ENCODE measurements at places on chromosomes 12 and 14.

GRCh38 chr12:52581481-52581880 lies 7.8 kb upstream of the KRT74 start:
- no peak for DNase-seq

DNA sequence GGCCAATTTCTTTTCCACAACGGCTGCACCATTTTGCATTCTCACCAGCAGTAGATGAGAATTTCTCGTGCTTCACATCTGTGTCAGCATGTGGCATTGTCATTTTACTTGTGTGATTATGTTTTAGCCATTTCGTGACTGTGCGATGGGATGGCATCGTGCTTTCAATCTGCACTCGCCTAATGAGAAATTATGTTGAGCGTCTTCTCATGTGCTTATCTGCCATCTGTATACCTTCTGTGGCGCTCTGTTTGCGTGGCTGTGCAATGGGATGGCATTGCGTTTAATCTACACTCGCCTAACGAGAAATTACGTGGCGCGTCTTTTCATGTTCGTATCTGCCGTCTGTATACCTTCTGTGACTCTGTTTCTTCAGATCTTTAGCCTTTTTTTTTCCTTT lies 14.9 kb upstream of the GPR132 start:
- DNase-seq = no peak

GRCh38 chr14:103141117-103141796 lies 18.0 kb downstream of the TNFAIP2 start:
- DNase-seq = peak; percentile 33

DNA sequence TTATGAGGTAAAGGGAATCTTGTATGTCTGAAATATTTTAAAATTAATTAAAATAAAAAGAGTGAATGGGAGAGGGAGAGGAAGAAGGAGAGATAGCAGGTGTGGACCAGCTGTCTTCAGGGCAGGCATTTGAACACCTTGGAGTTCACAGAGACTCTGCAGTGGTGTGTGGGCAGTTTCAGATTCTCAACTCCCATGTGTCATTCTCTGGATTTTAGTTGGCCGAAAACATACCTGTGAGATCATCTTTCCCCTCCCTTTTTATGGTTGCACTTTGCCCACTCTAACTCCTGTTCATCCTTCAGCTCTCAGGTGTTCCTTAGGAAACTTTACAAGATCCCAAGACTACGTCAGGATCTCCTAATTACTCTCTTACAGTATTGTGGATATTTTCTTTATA lies 108.1 kb downstream of the ERC1 start:
- peak; percentile 18 for DNase-seq

DNA sequence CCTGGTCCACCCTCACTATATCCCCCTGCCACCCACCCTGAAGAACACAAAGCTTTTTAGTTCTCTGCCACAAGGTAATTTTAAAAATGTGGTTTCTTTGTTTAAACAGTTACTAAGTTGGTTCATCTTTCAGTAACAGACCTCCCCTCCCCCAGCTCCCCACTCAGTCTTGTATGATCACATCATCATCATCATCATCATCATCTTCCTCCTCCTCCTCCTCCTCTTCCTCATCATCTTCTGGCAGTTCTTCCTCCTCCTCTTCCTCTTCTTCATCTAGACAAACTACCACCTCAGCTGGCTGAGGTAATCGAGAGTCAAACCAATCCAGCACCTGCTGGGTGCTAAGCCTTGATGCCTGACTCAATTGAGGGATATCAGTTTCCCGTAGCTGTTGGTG lies 10.5 kb downstream of the HOMEZ start:
- DNase-seq = no peak

- no peak for DNase-seq
Measured at GRCh38 chr12:105477873-105478272, 147.4 kb downstream of the C12orf75 start.

GRCh38 chr12:110581931-110582275 lies 1.2 kb downstream of the PPTC7 start:
- DNase-seq = no peak

GRCh38 chr12:45427042-45427441 lies 211.1 kb downstream of the ANO6 start:
- DNase-seq = no peak

GRCh38 chr12:123532019-123532418 lies 1.5 kb downstream of the RILPL1 start:
- peak; percentile 25 for DNase-seq

- no peak for DNase-seq
Measured at GRCh38 chr14:38208618-38209562, 1.2 kb downstream of the SSTR1 start.

DNA sequence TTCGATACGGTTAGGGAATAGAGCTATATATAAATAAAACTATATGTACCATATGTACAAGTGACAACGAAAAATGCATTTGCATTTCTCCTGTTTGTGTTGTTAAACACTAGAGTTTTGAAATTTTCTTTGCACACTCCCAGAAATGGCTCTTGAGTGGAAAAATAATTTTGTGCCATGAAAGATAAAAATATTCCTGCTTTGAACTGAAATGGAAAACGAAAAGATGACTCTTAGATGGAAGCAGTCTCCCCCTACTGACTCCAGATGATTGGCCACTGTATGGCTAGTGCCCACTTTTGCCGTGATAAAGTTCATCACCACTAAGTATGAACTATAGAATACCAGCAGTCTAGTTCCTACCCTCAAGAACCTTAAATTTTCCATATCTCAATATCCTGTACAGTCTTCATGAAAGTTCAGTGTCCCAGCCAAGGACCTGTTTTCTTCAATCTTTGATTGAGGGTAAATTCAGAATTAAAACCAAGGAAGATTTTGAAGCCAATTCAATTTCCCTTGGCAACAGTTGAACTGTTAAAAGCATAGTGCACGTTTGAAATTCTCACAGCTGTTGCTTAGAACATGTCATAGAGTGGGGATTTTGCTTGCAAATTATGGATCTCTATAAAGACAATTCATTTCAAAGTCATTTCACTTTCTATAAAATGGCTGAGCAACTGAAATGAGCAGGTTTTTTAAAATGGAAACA lies 1.6 kb upstream of the PPP2R5E start:
- DNase-seq = no peak

DNA sequence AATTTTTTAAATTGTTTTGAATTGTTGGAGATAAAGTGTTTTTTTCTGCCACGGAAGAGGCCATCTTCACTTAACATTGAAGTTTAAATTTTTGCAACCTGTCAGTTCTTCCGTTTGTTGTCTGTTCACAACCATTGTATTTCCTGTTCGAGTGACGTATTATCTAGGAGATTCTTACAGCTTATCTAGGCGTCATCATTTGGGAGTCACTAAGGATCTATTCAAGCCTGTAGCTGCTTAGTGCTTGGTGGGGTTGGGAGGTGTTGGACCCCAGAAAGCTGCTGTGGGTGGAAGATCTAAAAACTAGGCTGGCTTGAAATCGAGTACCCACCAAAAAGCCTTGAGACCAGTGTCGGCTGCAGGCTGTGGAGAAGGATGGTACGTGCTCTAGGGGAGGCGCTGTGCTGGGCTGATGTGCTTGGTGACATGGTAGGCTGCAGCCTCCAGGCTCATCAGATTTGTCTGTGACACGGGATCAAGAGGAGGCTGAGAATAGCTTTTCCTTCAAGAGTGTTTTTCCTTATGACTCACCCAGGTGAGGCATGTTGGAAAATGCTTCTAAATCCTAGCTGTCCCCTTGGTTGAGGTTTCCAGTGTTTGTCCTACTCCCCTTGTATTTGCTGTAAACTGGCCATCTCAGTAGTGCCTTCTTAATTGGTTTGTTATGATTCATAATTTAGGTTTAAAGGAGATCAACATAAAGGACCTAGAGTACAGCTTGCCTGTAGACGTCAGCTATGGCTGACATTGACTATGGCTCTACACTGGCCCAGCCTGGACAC lies 57.8 kb downstream of the ATG14 start:
- no peak for DNase-seq

GRCh38 chr14:55754471-55754870 lies 174.5 kb downstream of the KTN1 start:
- DNase-seq = no peak

GRCh38 chr12:38465020-38465419 lies 148.4 kb downstream of the ALG10B start:
- DNase-seq = no peak

GRCh38 chr12:52022841-52023181 lies 16.1 kb downstream of the TAMALIN start:
- DNase-seq = no peak

DNA sequence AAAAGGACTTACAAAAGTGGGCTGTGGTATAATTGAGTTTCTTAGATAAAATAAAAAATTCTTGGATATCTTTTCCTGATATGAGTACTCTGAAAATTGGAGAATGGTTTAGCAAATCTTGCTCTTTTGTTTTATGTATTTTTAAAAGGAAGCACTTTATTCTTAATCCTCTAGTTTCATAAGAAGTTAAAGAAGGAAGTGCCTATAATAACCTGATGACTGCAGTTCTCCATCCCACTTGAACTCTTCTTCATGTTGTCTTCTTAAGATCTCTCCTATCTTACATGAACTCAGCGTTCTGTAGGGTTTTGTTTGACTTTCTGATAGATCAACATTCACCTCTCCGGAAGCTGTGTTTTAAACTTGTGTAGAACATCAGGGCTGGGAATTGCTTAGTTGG lies 271.0 kb downstream of the ERC1 start:
- no peak for DNase-seq

DNA sequence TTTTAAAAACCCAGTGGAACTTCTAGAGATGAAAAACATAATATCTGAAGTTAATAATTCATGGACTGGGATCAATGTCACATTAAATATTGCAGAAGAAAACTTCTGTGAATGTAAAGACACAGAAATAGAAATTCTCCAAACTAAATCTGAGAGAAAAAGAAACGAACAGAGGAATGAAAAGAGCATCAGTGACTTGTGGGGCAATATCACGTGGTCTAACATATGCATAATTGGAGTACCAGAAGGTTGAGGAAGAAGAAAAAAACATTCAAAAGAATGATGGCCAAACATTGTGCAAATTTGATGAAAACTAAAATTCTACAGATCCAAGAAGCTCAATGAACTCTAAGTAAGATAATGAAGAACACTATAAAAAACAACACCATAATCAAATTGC lies 130.8 kb downstream of the EFCAB11 start:
- DNase-seq = no peak

- DNase-seq = no peak
Measured at GRCh38 chr14:60025571-60025970, 66.2 kb upstream of the PCNX4 start.

DNA sequence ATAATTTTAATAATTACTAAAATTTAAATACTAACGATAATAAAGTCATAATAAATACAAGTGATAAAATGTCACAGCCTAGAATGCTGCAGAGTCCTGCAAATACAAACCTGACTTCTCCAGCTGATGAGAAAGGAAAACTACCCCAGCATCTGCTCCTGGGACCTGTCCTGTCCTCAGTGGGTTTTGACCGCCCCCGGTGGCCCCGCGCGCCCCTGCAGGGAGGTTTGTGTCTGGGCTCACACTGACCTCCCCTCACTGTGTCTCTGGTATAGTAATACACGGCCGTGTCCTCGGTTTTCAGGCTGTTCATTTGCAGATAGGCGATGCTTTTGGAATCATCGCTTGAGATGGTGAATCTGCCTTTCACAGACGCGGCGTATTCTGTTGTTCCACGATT lies 1139.4 kb downstream of the TMEM121 start:
- no peak for DNase-seq

DNA sequence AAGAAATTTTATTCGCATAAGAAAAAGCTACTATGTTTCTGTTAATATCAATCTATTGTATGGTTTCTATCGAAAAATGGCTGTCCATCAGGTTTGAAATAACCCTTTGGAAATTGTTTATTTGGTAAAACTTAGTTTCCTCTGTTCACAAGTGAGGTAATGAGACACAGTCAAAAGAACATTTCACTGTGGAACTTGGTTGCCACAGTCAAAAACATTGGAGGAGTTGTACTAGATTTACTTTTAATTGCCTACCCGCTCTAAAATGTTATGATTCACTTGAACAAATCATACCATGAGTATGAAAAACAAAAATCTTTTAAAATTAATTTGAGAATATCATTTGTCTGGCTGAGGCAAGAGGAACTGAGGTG lies 46.5 kb downstream of the ITPR2 start:
- no peak for DNase-seq

DNA sequence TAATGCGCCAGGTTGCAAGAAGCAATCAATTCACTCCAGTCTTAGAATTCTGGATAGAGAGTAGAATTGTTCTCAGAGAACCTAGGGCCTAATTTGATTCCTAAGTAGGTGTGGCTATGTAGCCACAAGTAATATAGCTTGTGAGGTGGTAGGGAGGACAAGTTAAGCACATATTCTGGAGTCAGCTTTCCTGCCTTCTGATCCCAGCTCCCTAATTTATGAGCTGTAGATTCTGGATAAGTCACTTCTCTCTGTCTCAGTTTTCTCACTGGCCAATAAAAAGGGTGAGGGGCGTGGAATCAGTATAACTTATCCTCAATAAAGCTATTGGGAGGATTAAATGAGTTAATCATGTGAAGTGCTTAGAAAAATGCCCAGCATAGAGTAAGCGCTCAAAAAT lies 3.0 kb upstream of the SNW1 start:
- no peak for DNase-seq

DNA sequence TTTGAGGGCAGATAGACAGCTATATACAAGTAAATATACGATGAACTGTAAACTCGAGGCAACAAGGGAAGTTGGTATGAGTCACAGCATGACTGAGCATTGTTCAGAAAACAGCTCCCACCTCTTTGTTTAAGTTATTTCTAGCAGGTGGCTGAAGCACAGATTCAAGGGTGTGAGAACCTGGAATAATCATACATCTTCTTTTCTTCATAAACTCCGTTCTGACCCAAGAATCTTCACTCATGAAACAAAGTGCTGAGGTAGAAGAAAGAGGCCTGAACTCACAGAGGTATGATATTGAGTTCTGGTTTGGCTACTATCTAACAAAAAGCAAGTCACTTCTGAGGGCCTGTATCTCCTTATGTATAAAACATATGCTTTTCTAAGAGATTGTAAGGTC lies 364.1 kb upstream of the KITLG start:
- DNase-seq = no peak

DNA sequence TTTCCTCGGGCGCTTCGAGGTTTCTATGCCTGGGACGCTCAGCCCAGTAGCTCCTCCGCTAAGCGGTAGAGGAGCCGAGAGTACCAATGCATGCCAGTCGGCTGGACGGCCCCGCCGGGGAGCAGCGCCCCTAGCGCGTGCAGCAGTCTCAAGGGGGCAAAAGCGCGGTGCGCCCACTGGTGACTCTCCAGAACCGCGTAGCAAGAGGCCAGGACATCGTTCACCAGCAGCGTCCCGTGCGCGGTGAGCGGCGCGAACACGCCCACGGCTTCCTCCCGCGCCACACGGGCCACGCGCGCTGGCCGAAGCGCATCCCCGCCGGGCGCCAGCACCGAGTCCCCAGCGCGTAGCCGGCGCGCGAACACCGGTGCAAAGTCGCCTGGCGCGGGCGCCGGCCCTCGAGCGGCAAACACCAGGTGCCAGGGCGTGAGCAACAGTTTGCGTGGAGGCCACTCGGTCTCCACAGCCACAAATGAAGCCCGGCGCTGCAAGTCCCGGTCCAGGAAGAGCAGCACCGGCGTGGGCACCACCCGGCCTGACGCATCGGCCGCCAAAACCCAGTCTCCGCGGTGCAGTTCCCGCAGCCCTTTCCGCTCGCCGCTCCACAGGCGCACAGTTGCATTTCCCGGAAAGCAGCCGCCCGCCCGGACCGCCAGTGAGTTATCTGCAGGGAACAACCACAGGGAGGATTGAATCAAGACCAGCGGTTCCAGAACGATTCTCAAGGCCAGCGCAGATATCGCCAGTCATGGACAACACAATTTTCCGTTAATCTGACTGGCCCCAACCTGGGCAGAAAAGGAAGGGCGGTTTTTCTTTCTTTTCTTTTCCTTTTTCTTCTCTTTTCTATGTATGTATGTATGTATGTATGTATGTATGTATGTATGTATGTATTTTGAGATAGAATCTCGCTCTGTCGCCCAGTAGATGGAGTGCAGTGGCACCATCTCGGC lies 4.5 kb downstream of the DHH start:
- DNase-seq = no peak
